Activated CD4-positive, alpha-beta T cell treated with anti-CD3 and anti-CD28 coated beads for 48 hours (primary cell): ENCODE measurements at places on chromosomes 6 and 20.
A peak's percentile ranks its signal among the peaks of the same experiment; 100 is the strongest.

- no peak for DNase-seq
Observed at GRCh38 chr20:44034451-44034850, 119.8 kb downstream of the TOX2 start.

DNA sequence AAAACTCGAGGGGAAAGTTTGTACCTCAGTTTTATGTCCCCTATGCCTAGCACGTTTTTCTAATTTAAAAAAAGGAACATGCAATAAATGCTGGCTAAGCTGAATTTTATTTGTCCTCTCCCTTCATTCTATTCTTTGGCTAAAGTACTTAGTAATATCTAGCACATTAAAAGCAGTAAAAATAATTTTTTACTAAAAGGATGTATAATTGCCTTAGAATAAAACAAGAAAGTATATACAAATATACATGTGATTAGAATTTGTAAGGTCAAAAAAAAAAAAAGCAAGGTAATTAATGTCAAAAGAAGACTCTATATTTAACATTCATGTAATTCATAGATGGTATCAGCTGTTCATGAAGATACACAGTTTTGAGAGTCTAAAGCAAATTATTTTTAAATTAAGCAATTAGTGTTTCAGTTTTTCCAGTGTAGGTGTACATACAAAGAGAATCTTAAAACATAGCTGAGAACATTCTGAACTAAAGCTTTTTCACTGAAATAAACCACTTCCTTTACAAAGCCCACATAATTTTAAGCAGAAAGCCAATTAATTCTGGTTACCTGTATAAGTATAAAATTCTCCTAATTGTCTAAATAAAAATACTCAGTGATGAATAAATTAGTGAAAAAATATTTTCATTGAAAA, 32.4 kb downstream of the HBS1L start:
- no peak for DNase-seq

- DNase-seq, result no peak
Observed at GRCh38 chr20:11738852-11739251, 178.8 kb upstream of the BTBD3 start.

GRCh38 chr20:37627060-37627766, 66.6 kb upstream of the CTNNBL1 start:
- peak; percentile 59 for DNase-seq

DNA sequence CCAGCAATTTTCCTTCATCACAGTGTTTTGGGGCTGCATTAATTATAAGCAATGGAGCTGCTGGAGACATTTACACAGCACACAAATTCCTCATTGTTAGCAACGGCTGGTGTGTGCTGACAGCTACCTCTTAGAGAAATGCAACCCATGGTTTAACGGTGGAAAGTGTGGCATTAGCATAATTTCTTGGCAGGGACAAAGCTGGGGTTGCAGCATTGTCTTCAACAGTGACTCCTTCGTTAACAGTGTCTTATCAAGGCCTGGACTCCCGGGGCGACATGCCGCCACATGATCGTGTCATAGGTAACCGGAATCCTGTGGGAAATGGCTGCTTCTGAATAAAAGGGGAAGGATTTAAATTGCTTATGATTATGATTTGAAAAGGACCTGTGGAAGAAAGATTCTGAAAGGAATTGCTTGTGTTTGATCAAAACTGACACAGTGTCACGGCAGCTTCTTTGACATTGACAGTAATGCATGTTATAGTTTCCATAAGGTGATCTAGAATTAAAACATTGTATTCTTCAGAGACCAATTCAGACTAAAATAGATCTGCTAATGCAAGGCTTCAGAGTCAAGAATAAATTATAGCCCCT, 128.0 kb downstream of the UST start:
- DNase-seq, result no peak

DNA sequence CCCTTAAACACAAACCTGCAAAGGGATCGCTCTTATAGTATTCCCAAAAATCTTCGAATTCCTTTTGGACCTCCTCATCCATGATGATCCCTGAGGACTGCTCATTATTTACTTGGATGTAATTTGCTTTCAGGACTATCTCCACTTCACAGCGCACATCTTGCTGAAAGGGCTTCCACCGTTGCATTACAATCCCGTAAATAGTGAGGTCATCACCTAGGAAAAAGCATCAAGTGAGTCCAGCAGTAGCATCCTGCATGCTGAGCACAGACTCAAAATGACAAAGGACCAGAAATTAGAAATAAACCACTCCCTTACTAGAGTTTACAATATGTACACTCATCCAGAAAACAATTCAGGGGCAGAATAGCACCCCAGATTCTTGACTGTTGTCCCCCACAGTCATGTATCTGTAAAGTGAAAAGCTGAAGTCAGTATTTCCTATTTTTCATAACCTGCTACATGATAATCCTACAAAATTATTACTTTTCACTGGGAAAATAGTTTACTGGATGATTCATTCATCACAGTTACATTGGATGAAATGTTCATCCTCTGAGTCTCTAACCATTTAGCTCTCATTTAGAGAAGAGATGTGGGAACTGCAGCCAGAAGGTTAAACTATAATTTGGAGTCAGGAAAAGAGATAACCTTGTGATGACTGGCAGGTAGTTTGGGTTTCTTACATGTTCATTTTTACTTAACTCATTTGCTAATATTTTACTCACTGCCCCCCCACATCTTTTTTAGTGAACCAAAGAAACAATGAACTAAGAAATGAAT, 17.2 kb downstream of the MCM9 start:
- no peak for DNase-seq

DNA sequence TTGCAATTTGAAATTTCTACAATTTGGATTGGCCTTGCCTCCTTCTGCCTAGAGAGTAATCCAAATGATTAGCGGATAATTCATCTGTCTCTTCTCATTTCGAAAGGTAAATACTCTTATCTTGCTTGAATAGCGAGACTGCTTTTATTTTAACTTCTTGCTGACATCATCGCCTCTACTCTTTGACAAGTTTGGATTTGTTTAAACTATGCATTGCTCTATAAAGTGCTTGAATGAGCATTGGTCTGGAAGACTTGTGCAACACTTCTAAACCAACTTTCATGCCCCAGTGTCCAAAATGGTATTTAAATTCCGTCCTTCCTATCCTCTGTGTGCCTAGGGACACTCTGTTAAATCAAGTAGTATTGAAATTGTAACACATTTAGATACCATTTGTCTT, 384.1 kb upstream of the SLC35B3 start:
- DNase-seq, result no peak

DNA sequence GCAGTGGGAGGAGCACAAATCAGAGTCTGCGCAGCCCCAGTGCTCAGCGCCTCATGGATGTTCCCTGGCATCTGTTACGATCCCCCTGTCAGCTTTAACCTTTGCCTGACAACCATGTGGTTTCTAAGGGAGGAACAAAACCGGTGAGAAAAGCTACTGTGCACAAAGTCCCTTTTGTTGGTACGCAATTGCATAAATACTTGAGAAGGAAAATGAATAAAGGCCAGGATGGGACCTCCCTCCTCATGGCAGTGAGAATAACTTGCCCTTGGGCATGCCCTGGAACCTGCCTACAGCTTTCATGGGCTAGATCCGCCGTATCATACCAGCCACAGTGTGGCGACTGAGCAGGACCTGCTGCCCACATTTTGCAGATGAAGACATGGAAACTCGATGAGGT, 81.0 kb downstream of the RIN2 start:
- DNase-seq, result no peak

- no peak for DNase-seq
Observed at GRCh38 chr20:5881703-5882102, 68.6 kb downstream of the TRMT6 start.
